ENCODE measurements at places on chromosomes 1 and 21.

GRCh38 chr1:207978441-207978840 is 67.5 kb upstream of the CD34 start:
- DNase-seq = no peak

- DNase-seq = no peak
These were observed 31.9 kb downstream of the FAM163A start for GRCh38 chr1:179775009-179775408.

GRCh38 chr1:186980400-186980799 is 151.7 kb downstream of the PLA2G4A start:
- no peak for DNase-seq

DNA sequence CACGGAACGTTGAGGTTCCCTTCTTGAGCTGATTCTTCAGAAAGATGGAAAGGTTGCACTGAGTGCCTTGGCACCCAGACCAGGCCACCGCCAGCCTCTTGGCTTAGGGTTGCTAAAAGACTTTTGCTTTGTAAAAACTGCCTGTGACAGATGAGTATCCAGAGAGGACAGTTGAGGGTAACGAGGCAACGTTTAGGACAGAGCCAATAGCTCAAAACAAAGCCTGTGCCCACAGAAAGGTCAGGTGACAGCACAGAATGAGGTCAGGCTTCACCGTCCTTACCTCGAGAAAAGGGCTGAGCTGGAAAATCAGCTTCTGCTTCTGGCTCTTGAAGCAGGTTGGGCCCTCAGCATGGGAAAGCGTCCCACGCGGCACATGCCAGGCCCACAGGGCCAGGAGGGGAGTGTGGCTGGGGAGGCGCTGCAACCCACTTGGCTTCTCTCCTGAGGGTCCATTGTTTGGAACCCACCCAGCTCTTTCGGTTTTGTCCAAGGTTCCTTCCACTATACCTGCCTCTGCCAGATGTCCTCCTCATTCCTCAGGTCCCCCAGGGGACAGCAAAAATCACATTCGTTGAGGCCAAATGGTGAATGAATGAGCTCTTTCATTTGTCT is 55.5 kb downstream of the SCCPDH start:
- DNase-seq = no peak

GRCh38 chr1:213444224-213444623 is 393.2 kb downstream of the RPS6KC1 start:
- no peak for DNase-seq

- DNase-seq = no peak
These were observed 132.7 kb downstream of the GPATCH2 start for GRCh38 chr1:217498209-217498608.

GRCh38 chr1:91672601-91673161 is 172.0 kb downstream of the CDC7 start:
- DNase-seq = no peak

Data from left ventricle myocardium superior (tissue), 1 donor.